Urinary bladder (tissue), 4 donors: ENCODE measurements at places on chromosomes 4 and X. TPM values are rescaled to one million over a fixed set of nuclear protein-coding genes. Genes with fewer than 3 reads are reported as not detected.

- DNase-seq, result no peak
Observed at GRCh38 chr4:145907812-145908211, 30.8 kb downstream of the ZNF827 start.

GRCh38 chr4:20684852-20685763 lies 15.2 kb upstream of the PACRGL start:
- no peak for DNase-seq

The MAGEB10 gene
- total RNA-seq, result not detected

- no peak for DNase-seq
Observed at GRCh38 chrX:123425904-123426303, 241.8 kb downstream of the GRIA3 start.

The SUPT20HL1 gene
- 0.16 TPM for total RNA-seq

DNA sequence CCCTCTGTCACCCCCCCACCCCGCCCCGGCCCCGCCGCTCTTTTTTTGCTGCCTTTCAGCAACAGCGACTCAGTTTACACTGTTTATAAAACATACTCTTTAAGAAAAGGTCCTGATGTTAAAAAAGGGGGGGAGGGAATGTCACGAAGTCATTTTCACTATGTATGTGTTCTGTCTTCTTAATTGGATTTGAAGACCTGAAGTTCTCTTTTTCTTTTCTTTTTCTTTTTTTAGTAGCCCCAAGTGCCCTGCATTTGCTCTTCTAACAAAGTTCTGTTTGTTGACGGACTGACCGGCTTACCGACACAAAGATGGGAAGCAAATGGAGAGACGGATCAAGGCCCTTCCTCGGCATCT lies 2.5 kb upstream of the CITED1 start:
- DNase-seq, result no peak

DNA sequence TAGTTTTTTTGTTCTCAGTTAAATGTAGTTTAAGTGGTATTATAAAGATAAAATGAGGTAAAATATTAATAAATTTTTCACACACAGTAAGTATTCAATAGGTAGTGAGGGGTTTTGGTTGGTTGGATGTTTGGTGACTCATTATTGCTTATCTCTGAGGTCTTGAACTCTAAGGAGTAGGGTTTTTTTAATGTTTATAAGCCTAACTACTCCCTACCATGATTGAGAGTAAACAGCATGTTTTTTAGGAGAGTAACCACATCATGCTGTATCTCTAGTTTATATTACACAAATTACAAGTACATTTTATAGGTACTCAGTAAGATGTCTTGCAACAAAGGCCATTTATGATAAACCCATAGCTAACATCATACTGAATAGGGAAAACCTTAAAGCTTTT lies 181.6 kb downstream of the MAPK10 start:
- DNase-seq, result no peak

- DNase-seq, result no peak
Observed at GRCh38 chr4:13968723-13969122, 341.2 kb upstream of the BOD1L1 start.

DNA sequence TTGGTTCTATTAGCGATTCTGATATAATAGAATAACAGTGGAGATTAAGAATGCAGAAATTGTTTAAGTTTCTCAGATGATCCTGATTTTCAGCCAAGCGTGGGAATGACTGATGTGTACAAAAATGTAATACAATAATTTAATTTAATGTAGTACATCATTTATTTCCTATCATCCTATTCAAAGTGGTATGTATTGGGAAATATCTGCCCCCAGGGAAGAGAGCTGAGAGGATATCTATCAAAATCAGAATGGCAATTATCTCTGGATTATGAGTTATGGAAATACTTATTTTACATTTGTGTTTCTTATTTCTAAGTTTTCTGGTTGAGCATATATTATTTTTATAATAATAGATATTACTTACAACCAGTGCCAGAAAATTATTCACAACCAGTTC lies 3.9 kb downstream of the FABP2 start:
- no peak for DNase-seq

DNA sequence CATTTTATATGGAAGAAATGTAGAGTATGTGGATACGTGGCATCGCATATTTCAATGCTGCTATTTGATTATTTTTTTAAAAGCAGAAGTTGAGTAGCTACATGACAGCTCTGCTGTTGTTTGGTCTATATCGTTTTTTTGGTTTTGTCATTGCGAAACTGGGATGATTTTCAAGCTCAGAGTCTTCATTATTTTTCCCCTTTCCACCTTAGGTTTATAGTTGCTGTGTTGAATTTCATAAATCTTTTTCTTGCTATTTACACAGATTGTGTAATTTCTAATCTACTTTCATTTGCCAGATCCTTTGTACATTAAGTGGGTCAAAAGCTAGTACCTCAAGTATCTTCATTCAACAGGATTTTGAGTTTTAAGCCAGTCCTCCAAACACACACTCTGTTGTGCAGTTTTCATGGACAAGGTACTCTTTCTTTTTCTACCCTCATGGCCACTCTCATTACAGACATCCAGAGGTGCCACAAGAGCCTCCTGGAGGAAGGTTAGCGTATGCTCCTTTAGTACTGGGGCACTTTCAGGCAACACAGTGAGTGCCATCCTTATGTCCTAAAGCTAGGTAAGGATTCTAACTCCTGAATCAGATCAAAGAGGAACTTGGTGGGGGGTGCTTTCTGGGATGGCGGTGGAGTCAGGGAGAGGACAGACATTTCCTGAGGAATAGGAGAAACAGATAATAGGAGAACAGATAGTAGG lies 123.2 kb downstream of the FHIP1A start:
- DNase-seq, result no peak

The PLS3 gene
- total RNA-seq, result 245 TPM

DNA sequence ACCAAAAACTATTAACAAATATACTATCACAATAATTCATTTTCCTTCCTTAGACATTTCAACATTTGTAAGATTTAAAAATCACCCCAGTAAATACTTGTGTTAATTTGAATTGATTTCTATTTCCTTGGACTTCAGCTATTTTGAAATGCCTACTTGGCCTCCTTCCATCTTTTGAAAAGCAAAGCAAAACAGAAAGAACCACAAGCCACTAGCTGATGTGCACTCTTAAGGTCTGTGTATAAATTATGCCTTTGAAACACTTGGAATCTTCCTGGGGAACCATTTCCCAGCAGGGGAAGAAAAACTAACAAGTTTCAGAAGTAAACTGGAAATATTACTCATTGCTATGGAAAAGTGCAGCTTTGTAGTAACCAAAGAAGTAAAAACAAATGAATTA lies 139.8 kb downstream of the CLCN4 start:
- DNase-seq, result no peak

GRCh38 chrX:116111497-116111896 lies 59.0 kb upstream of the AGTR2 start:
- no peak for DNase-seq

The HSD17B10 gene
- 28.7 TPM for total RNA-seq

GRCh38 chrX:107551546-107551945 lies 76.8 kb upstream of the PRPS1 start:
- DNase-seq, result no peak

The PPEF2 gene
- not detected for total RNA-seq

- no peak for DNase-seq
Observed at GRCh38 chr4:180932370-180933001, 1310.7 kb upstream of the TENM3 start.

DNA sequence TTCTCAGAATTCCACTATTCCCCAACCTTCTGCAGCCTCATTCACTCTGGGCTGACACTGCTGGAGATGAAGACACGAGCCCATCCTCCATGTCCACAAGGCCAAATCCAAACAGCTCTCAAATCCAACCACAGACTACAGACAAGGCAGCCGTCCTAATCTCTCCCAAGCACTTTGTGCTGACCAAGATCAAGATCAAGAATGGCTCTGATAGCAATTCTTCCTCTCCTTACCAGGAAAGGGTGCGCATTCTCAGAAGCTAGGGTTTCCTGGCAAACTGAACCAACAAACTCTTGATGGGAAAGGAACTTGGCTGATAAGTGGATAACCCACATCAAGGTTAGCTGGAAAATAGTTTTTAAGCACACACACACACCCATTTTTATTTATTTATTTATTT lies 26.5 kb downstream of the RELL1 start:
- DNase-seq, result no peak

DNA sequence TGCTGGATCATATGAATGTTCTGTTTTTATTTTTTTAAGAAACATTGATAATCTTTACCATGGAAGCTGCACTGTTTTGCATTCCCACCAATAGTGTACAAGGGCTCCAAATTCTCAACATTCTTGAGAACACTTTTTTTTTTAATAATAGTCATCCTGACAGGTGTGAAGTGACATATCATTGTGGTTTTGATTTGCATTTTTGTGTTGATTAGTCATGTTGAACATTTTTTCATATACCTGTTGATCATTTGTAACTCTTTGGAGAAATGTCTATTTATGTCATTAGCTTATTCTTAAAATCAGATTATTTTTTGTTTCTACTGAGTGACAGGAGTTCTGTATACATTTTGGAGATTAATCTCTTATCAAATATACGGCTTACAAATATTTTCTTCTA lies 408.5 kb downstream of the GLUD2 start:
- DNase-seq, result no peak

DNA sequence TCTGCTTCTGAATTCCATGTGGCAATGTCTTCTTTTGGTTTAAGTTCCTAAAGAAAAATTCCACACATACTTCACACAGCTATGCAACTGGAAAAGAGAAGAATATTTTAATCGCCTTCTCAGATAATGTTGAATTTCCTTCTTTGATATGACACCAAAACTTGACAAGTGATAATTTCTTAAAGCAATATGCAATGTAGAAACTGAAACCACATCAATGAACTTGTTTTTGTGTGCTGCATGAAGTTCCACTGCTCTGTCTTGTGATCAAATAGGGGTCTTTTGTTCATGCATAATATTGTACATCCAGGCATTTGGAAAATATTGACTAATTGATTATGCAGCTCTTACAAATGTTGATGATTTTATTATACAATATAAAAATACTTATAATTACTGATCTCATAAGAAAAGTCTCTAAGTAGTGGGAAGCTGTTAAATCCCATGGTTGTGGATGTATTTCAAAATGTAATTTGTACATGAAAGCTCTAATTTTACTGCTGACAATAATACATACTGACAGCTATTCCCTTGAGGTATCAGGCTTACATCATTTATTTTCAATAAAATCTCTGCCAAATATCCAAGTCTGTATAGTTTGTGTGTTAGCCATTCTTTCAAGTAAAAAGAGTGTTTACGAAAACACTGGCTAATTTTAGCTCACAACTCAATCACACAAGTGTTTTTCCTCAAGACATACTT lies 56.5 kb downstream of the AGA start:
- no peak for DNase-seq

- DNase-seq, result no peak
Observed at GRCh38 chr4:31598639-31599038, 878.5 kb downstream of the PCDH7 start.

GRCh38 chr4:5730993-5731990 lies 20.3 kb downstream of the EVC start:
- DNase-seq, result no peak

GRCh38 chr4:113824396-113824795 lies 62.9 kb upstream of the CAMK2D start:
- DNase-seq, result no peak

The RBM47 gene
- total RNA-seq, result 18.6 TPM

- DNase-seq, result no peak
Observed at GRCh38 chr4:159433337-159433736, 330.5 kb downstream of the RAPGEF2 start.

GRCh38 chrX:25084446-25084845 lies 68.7 kb upstream of the ARX start:
- no peak for DNase-seq

- DNase-seq, result no peak
Observed at GRCh38 chr4:87545052-87545451, 15.9 kb upstream of the SPARCL1 start.

GRCh38 chrX:78708262-78708661 lies 39.3 kb upstream of the LPAR4 start:
- no peak for DNase-seq

The DGKK gene
- 0.53 TPM for total RNA-seq

DNA sequence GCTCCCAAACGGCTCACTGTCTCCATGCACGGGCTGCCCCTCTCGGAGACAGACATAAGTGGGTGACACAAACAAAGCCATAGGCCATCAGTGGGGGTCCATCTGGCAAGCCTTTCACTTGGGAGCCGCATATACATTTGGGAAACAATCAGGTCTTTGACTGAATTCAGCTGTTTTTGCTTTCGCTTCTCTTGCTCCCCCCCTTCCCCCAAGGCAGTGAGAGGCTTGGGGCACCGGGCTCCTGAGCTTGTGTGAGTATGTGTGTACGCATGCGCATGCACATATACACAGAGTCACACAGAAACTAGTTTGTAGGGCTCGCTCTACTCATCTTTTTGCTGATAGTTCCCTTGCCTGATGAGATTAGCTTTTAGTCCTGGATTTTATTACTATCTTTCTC lies 284.4 kb downstream of the AFF2 start:
- no peak for DNase-seq

The BEX2 gene
- 6.2 TPM for total RNA-seq

DNA sequence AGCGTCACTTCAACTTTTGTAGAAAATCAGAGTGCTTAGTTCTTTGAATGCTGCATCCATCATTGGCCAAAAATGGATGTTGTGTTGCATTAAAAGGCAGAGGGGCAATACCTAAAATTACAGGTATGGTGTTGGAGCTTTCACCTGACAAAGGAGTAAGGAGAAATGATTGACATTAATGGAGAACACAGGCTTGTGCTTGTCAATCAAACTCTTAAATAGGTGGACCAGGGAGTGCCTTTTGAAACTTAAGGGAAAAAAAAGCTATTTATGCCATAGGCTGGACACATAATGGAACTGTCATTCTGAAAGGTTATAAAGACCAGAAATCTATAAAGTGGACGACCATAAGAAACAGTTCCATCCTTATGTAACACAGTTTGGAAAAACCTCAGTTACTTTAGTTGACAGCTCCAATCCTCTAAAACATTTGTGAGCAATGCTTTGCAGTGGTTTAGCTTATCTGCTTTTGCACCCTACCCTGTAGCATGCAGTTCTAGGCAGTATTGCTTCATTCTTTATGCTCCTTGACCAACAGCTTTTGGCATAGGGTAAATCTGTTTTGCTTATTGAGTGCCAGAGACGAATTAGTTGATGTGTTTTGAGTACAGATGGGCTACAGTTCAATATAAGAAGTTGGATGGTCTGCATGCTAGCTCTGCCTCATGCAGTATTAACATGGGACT lies 2.4 kb downstream of the HADH start:
- DNase-seq, result no peak

GRCh38 chr4:151184523-151185458 lies 85.4 kb downstream of the RPS3A start:
- no peak for DNase-seq

GRCh38 chrX:19875050-19875431 lies 12.4 kb downstream of the SH3KBP1 start:
- DNase-seq, result no peak

- no peak for DNase-seq
Observed at GRCh38 chr4:81030061-81030980, at the start of gene BMP3. Gene BMP3, plus strand, starts transcription at chr4:81030708. Its CDS starts 577 bp downstream, at chr4:81031285.
